ENCODE measurements at places on chromosomes 1 and 21. TPM values are rescaled to one million over a fixed set of nuclear protein-coding genes. Genes with fewer than 3 reads are reported as not detected.
A peak's percentile ranks its signal among the peaks of the same experiment; 100 is the strongest.

GRCh38 chr1:29786791-29787732 is 550.7 kb downstream of the PTPRU start:
- DNase-seq: no peak

GRCh38 chr1:198201956-198202784 is 45.4 kb downstream of the NEK7 start:
- no peak for DNase-seq

DNA sequence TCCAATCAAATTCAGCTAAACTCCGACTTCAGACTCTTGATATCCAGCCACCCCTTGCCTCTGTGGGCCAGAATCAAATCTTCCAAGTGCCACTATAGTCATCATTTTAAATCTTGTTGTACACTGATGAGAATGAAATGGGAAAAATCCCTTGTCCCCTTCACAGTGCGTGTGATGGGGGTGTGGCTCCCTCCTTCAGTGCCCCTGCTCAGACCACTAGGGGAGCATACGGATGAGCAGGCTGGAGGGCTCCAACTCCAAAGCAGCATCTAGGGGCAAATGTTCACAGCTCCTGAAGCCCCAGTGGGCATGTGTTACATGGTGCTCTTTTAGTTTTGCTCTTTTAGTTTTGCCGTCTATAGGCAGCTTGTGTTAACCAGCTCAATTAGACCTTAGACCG is 35.4 kb upstream of the HSD3B1 start:
- DNase-seq: no peak

DNA sequence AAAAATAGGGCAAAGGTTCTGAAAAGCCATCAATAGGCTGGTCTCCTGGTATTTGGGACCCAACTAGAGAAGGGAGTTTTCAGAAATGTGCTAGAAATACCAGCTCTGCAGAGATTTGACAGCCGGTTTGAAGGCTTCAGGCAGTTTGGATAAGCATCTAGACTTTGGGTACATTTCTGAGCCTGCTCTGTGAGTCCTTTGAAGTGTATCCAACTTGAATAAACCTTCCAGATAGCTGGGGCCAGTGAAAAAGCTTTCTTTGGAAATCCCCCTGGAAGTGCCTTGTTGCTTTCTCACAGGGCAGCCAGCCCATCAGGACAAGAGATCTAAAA is 6.4 kb upstream of the PEF1 start:
- DNase-seq: no peak

- DNase-seq: no peak
These were observed 103.7 kb upstream of the PRMT6 start for GRCh38 chr1:106952776-106953175.

DNA sequence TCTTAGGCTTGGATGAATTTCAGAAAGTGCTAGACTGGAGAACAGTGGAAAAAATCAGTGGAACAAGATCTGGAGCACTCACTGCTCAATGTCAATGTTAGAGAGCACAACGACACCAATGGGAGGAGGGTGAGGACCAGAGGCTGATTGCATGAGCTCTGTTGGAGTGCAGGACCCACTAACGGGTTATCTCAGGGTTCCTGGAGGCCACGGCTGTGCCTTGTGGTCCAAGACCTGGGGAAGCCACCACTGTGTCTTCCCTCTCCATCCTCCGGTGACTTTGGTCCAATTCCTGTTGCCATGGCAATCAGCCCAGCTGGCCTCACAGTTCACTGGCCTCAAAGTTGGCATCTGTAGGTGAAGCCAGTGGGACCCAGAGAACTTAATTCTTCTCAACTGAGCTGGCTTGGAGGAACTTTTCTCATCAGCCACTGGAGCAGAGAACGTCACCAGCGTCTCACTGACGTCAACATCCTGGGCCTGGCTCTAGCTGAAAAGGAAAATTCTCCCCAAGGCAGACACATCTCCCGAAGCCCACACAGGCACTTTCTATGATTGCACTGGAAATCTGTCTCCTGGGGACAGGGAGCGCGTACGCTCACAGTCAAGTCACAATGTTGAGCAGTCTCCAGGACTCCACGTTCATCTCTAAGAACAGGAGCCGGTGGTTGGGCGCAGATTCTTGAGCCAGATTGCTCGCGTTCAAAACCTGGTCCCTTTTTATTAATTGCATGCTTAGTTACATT is 21.9 kb upstream of the GPR157 start:
- no peak for DNase-seq

- no peak for DNase-seq
These were observed 4.4 kb downstream of the FOXD3 start for GRCh38 chr1:63326473-63327380.

- DNase-seq: no peak
These were observed 67.2 kb upstream of the PARP1 start for GRCh38 chr1:226475142-226475511.

DNA sequence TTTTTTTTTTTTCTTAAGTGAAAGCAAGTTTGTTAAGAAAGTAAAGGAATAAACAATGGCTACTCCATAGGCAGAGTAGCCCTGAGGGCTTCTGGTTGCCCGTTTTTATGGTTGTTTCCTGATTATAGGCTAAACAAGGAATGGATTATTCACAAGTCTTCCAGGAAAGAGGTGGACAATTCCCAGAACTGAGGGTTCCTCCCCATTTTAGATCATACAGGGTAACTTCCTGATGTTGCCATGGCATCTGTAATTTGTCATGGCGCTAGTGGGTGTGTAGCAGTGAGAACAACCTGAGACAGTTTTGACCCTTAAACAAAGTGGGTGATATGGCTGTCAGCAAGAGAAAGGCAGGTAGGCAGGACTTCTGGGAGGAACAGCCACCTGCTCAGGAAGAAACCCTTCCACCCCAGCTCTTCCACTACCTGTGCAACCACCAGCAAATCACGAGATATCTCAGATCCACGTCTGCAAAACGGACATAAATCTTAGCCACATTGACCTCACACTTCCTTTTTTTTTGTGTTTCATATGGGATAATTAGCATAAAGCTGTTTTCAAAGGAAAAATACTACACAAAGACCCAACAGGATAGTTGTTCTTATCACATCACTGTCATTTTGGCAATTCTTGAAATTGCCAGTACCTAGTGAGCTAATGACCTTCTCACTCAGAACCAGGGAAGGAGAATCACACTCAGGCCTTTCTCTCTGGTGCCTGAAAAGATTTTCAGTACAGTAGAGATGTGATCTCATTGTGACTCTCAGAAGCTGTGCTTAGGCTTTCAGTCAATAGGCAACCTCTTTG is 34.8 kb upstream of the DUSP10 start:
- no peak for DNase-seq

DNA sequence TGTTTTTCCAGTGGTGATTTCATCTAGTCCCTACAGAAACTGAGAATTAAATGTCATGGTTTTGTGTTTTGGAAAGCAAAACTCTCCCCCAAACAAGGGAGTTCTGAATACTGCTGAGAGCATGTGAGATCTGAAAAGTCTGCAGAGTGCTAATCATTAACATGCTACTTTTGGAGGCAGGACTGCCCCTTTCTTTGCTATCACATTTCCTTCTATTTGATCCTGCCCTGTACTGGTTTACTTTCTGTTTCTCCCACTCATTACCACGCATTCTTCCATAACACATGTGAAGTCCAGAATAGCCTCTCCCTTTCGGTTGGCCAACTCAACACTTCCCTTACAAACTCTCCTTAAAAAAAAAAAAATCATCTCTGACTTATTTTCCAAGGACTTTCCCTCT is 63.6 kb downstream of the GADD45A start:
- DNase-seq: no peak

DNA sequence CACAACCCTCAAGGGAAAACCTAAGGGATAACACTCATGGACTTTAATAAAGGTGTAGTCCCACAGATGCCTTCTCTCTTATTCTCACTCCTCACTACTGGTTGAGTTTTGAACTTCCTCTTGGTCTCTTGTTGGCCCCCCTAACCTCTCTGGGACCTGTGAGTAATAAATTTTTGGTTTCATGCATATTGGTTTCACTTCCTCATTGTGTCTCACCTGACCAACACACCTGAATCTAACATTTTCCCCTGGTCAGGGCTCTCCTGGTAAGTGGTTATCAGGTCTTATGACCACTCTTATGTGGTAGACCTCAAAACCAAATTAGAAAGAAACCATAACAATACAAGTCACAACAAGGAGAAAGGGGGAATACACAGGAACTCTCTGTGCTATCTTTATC is 60.5 kb upstream of the PRMT6 start:
- no peak for DNase-seq

GRCh38 chr1:244173769-244174168 is 122.7 kb downstream of the ZBTB18 start:
- no peak for DNase-seq

DNA sequence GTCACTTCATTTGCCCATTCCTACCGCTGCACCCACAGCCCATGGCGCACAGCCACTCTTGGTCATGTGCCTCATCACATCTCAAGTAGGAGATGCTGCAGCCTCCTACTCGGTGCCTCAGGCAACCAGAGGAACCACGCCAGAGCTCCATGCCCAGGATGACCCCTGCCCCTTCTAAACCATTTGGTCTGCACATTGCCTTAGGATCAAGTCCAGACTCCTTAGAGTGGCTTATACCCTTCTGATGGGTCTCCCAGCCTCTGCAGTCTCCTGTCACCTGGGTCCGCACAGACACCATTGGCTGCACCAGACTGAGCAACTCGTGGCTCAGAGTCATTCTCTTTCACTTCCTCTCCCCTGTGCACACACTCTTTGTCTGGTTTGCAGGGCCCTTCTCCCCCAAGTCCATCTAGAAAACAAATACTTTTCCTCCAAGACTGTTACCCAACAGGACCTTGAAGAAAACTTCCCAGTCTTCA is 2.2 kb upstream of the ADORA3 start:
- no peak for DNase-seq

GRCh38 chr1:155192346-155193274 is 15.1 kb downstream of the THBS3 start:
- DNase-seq: peak; percentile 91

GRCh38 chr1:111161843-111162487 is 21.9 kb downstream of the CEPT1 start:
- no peak for DNase-seq

DNA sequence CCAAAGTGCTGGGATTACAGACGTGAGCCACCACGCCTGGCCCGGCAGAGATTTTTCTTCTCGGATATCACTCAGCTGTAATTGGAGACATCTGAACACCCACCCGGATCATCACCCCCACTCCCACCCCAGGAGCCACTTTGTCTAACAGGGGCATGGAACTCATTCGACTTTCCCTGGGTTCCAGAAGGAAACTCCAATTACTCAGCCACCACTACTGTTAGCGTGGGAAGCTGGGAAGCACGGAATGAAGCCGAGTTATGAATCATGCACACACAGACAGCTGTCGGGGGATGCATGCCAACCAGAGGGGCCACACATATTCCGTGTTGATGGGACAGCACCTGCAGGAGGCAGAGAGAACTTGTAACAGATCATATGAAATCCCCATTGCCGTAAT is 85.2 kb downstream of the HLCS start:
- DNase-seq: no peak

DNA sequence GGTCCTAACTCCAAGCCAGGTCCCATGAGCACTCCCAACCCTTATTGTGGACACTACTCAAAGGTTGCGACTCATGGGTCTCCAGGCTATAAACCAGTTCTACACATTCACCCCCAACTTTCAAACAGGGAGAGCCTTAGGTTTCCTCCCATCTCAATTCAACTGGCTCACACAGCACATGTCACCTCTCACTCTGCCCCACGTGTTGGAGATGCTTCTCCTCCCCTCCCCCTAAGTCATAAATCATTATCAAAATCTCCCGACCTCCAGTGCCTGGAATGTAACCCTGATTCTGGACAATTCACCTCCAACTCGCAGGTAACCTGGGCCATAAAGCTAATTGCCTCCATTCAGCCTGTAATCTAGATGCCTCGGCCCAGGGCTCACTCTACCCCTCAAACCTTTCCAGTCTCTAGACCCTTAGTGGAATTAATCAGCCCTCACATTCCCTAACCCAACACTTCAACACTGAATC is 595 bp downstream of the AK2 start:
- no peak for DNase-seq

- DNase-seq: no peak
These were observed 634 bp upstream of the SPATA6 start for GRCh38 chr1:48472638-48473037.

GRCh38 chr1:161096015-161096414 is 2.1 kb upstream of the KLHDC9 start:
- DNase-seq: no peak

GRCh38 chr21:17270229-17270628 is 242.6 kb upstream of the CXADR start:
- no peak for DNase-seq

DNA sequence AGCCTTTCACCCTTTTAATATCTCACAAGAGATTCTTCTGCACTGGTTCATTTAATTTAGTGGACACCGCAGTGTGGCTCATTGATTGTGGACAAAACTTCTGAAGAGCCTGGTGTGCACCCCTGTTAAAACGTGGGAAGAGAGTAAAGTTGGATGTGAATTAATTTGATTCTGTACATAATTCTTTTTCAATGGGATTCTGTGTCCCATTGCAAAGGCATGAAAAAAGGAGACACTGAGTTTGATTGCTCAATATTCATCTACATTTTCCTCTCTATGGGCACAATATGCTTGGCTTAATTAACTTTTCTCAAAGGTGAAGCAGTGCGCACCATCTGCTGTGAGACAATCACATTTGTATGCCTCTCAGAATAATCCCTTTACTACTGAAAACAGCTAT is 95.1 kb downstream of the BARHL2 start:
- DNase-seq: no peak

- no peak for DNase-seq
These were observed 55.9 kb downstream of the SLC66A1 start for GRCh38 chr1:19368050-19368449.

GRCh38 chr21:41398831-41399230 is 27.2 kb upstream of the MX1 start:
- DNase-seq: no peak

GRCh38 chr1:46550751-46551231 is 656 bp downstream of the KNCN start:
- DNase-seq: no peak

CA6 gene
- not detected for total RNA-seq

NBPF10 gene
- total RNA-seq: 3.8 TPM

C1orf116 gene
- total RNA-seq: 128 TPM

GIPC2 gene
- total RNA-seq: 4.1 TPM

DMRTB1 gene
- total RNA-seq: not detected

FAM131C gene
- not detected for total RNA-seq

DISC1 gene
- total RNA-seq: 9.5 TPM

ZNF695 gene
- not detected for total RNA-seq

RIPPLY3 gene
- not detected for total RNA-seq
